ENCODE measurements at places on chromosomes 13 and 19.

- no peak for DNase-seq
Measured at GRCh38 chr19:40444825-40445312, 734 bp upstream of the SERTAD3 start.

DNA sequence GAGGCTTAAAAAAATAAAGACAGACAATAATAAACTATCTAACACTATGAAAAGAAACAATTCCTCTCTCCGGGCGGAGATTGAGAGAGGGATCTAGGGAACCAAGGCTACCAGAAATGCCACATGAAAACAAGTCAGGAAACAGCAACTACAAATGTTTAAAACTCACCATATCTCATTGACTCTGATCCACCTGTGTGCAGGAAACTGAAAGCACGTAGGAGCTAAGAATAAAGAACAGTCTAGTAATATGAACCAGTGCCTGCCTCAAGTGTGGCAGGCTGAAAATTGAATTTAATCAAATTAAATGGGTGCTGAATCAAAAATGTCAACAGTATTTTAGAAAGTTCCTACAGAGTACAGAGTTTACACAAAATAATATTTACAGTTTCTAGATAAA is 1701.0 kb downstream of the SLITRK5 start:
- DNase-seq, result no peak

DNA sequence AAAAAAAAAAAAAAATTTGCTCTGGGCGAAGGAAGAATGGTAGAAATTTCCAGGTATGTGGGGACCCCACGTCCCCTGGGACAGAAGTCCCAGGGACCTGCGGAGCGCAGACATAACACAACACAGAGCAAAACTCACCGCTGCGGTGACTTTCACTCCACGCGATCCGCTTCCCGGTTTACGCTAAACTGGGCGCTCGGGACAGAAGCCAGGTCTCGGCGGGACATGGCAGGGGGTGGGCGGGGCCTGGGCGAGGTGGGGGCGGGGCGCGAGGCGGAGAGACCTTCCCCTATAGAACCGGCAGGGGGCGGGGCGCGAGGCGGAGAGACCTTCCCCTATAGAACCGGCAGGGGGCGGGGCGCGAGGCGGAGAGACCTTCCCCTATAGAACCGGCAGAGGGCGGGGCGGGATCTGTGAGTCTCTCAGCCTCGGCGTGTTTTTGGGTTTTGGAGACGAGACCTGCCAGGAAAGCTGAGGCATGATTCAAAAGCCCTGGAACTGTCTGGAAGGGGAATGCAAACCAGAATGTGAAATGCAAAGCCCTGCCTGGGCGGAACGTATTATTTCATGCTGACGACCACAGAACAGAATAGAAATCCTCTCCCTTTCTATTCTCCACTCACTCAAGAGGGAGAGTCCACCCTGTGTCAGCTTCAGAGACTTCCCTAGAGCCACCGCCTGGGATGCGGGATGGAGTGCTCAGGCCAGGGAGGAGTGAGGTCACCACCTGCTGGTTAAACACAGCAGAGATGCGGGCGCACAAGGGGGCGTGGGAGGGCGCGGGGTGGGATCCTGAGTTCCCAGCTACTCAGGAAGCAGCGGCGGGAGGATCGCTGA is 20.2 kb upstream of the ERVV-1 start:
- DNase-seq, result peak; percentile 81

DNA sequence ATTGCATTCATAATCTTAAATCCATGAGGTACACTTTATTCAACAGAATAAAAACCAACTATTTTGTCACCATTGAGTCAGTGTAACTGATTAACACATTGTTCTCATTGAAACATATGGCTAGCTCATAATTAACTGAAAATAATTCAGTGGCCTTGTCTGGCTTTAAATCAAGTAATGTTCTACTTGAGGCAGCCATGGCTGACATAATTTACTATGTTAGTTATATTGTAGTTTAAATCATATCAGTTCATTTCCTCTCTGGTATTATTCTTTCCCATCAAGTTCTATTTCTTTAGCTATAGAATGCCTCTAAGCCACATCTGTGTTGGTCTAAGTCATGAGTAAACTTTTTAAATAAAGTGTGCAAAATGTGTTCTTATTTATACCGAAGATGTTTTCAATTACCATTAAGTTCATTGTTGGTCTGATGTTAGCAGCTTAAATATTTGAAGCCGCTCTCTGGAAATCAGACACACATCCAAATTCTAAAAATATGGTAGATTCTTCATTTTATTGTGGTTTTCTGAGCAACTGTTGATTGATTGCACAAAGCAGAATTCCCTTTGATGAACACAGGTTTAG is 393.7 kb downstream of the GPC6 start:
- no peak for DNase-seq

DNA sequence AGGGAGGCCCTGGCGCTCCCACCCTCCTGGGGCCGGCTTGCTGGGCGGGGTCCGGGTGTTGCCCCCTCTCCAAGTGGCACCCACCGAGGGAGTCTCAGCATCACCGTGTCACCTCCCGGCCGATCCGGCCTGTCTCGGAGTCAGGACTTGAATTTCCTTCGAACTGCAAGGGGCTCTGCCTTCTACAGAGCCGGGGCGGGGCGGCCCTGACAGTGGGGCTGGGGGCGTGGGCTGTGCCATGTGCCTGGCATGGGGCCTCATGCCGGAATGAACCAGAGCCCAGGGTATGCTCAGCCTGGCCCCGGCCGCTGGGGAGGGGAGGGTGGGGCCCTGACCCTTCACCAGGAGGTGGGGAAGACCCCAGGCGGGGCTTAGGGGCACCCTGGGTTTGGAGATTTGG is 47.0 kb upstream of the TCF3 start:
- DNase-seq, result no peak

DNA sequence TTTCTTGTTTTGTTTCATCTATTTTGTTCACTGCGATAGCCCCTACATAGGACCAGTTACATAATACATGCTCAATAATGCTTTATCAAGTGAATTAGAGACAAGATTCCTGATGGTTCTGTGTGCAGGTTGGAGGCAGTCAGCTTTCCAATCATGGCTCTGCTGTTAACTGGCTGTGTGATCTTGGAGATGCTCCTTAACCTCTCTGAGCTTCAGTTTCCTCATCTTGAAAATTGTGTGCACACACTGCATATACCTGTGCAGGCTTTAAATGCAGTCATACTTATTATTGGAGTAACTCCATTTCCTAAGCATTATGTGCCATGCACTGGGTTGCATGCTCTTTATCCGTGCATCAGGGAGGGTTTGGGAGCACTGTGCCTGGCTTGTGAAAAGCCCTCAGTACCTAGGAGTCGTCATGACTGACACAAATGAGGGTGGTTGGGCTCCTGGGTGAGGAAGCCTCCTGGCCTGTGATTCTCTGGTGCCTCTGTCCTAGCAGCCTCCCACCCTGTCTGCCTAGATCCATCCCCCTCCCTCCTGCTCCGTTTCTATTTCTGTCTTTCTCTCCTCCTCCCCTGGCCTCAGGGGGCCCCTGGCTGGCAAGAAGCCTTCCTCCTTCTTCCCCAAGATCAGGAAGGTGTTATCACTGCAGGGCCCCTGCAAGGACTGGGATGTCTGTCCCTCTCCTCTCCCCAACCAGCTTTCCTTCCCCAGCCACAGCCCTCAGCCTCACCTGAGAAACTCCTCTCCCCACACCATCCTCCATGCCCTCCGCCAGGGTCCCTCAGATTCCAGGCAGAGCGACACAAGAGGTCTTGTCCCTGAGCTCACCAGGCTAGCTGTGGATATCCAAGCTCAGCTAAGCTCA is 8.7 kb downstream of the IFNL1 start:
- no peak for DNase-seq

Data from NB4 (cell line).